ENCODE measurements at places on chromosomes 2 and 18.

DNA sequence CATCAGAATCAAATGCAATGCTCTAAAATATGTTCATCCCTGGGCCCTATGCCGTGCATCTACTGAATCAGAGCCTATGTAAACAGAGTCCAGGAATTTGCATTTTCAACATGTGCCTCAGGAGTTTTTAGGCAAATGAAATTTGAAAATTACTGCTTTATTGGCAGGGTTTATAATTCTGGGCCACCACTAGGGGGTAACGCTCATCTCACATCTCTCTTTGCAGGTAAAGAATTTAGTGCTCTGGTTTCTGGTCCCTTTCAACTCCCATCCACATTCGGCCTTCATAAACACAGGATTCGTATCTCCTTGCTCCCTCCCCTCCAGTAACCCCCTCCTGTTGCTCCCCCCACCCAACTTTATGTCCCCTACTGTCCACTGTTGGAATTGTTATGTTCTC, 49.3 kb downstream of the LYPD6B start:
- DNase-seq: no peak

GRCh38 chr2:195537811-195538210, 119.2 kb upstream of the SLC39A10 start:
- DNase-seq: no peak

- peak; percentile 27 for DNase-seq
These were observed 101.9 kb downstream of the NOL4 start for GRCh38 chr18:34122724-34123334.

DNA sequence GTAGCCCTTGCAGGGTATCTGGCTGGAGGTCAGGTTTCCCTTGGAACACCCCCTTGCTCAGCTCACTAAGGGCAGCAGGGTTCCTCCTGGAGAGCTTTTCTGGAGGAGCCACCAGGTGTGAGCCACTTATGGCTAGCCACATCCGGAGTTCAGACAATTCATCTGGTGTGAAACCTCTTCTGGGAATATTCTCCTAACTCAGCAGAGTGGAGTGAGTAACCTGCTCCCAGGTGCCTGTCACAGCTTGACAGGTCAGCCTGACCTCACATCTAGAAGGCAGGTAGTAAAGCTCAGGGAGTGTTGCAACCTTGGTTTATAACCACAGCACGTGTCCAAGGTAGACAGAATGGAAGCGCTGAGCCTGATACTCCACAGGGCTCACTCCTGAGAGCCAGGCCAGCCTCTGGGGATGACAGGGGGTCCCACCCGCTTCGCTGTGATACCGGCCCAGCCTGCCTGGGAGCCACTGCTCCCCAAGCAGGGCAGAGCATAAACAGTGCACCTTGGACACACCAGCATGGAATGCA, 62.6 kb upstream of the TGFA start:
- no peak for DNase-seq

DNA sequence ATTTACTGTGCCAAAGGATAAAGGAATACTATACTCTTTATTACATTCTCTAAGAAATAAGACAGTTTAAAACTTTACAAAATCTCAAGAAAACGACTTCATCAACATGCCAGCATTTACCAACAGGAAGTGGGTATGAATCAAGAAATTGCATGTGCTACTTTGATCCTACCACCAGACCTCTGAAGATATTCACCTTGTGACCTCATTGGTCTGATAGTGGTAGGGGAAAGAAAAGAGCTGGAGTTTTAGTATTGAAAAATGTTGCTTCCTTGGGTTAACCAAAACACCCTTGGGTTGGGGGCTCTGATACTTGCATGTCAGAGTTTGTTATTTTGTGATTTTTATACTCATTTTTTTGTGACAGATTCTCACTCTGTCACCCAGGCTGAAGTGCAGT, 84.1 kb upstream of the LPIN2 start:
- no peak for DNase-seq

GRCh38 chr18:44685296-44685695, 4.6 kb downstream of the SETBP1 start:
- no peak for DNase-seq

GRCh38 chr2:94873362-94874276, 2.4 kb downstream of the TEKT4 start:
- no peak for DNase-seq

DNA sequence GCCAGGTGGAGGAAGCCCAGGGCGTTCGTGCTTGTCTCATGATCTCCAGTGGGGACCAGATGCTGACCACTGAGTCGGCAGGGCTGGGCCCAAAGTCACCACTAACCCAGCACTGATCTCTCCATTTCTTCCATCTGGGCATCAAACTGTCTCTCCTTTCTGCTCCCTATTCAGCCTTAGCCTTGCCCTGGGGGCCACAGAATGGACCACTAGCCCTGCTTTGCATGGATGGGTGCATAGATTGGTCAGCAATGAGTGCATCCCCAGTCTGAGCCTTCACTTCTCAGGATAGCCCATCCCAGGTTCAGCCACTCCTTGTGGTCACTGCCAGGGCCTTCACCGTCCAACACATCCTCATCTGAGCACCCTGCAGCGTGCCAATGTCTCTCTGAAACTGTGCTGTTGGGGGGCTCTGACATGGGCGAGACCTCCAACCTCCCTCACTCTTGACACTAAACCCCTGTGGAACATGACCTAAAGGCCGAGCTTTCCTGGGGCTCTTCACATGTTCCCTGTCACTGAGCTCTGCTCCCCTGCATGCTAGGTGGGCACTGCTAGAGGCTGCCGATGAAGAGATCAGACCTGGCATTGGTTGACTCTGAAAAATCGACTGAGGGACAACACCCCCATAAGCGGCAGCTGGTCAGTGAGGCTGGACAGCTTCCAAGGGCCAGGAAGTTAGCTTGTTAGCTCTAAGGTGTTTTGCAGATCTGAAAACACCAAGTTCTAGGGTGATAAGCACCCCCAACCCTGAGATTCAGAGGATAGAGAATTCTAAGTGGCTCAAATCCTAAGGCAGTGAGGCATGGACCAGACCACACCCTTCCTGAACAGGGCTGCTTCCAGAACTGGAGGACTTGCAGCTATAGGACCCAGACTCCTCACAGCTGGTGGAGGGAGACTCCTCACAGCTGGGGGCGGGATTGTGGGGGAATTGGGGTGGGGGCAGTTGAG, 61.7 kb downstream of the HS1BP3 start:
- no peak for DNase-seq

- no peak for DNase-seq
These were observed 632.2 kb downstream of the SLC4A3 start for GRCh38 chr2:220259662-220260061.

DNA sequence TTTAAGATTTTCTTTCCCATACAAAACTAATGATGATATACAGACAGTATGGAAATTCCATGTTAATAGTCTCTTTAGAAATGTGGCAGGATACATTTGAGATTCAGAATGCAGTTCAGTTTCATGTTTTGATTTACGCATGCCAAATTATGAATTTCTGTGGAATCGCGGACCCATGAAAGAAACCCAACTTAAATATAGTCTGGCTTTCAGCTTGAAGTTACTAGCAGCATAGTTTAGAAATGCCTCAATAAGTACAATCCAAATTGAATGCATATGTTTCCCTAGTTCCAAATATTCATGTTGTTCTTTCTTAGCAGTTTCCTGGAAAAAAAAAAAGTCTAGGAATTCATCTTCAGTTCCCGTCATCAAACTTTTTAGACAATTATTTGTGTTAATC, 164.1 kb upstream of the RASGRP3 start:
- no peak for DNase-seq

GRCh38 chr2:210586381-210586780, 30.0 kb downstream of the CPS1 start:
- no peak for DNase-seq

- no peak for DNase-seq
These were observed 1005.4 kb upstream of the DDX18 start for GRCh38 chr2:116809109-116809508.

GRCh38 chr2:5176764-5177163, 515.4 kb upstream of the SOX11 start:
- DNase-seq: no peak

DNA sequence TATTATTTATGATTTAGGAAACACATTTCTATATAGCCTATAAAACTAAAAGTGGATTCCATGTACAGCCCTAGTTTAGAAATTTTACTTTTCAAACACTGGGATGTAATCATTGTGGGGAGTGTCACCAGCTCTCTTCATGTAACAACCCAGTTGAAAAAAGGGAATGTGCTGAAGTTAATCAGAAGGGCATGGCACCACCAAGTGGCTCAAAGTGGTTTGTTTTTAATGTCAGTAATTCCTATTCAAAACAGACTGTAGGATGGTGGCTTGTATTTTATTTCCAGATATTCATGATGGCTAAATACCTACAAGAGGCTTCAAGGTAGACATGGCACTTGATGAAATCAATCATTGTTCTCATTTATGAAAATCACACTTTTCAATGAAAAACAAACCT, 58.1 kb upstream of the TMEM182 start:
- DNase-seq: no peak

DNA sequence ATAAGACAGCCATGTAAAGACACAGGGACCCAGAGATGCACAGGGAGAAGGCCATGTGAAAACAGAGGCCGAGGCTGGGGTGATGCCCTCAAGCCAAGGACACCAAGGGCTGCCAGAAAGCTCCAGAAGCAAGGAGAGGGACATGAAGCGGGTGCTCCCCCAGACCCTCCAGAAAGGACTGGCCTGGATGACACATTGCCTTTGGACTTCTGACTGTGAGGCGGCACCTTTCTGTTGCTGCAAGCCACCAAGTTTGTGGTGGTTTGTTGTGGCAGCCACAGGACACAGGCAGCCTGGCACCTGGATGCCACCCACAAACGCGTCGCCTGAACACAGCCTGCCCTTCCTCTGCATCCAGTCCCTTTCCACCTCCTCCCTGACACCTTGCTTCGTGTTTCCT, 67.1 kb downstream of the RHOB start:
- no peak for DNase-seq

GRCh38 chr2:96801786-96802595, 14.1 kb upstream of the CNNM3 start:
- no peak for DNase-seq

DNA sequence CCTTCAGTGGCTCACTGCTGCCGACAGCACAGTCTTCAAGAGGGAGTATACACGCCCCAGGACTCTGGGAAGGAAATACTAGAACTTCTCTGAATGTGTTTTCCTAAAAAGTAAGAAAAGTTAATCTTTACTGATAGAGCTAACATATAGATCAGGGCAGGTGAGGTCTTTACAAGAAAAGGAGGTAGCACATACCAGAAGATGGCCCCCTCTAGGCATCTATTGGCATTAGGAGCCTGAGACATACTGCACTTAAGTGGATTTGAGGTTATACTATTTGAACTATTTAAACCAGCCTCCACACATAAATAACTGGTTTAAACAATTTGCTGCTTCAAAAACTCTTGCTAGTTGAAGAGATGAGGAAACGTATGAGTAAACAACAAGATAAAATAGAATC, 406.1 kb downstream of the SETBP1 start:
- no peak for DNase-seq

GRCh38 chr18:43620936-43621335, 343.6 kb upstream of the SYT4 start:
- DNase-seq: no peak

- DNase-seq: no peak
These were observed 65.0 kb downstream of the TRAPPC8 start for GRCh38 chr18:31877900-31878299.

GRCh38 chr18:59419386-59419785, 60.3 kb upstream of the LMAN1 start:
- DNase-seq: no peak

- DNase-seq: no peak
These were observed 25.9 kb downstream of the RAMP1 start for GRCh38 chr2:237885111-237885930.

DNA sequence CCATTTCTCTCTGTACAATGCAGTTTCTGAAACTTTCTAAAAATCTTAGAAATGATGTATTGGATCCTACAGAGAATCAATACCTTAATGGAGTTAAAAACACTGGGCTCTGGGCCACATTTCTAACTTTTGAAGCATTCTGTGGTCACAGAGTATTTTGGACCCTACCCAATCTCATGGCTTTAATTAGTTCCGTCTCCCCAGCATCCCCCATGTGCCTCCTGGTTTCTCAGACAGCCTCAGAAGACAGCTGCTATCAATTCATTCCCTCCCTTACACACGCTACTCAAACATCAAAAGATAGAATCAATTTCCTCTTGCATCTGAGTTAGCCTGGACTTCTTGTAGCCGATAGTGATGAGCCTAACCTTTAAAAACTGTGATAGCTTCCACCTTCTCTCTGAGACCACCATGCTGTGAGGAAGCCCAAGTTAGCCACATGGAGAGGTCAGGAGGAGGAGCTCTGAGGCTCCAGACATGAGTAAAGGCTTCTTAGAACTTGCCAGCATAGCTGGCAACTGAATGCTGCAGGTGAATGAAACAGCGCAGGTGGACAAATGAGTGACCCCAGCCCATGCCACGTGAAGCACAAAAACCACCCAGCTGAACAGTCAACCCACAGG, 10.4 kb downstream of the ADCY3 start:
- DNase-seq: no peak

DNA sequence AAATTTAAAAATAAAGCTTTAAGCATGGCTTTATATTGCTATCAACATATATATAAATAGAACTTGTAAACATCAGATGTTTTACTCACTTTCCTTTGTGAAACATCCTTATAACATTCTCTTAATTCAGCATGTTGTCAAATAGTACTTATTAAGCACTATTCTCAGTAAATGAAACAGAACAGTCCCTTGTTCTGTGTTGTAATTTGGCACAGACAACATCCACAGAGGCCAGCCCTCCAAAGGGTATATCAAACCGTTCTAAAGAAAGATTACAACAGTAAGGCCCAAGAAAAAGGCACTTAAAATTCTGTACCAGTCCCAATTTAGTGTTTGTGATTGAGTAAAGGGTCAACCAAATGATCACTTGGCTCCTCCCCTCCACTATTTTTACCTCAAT, 46.0 kb downstream of the GAREM1 start:
- DNase-seq: no peak

DNA sequence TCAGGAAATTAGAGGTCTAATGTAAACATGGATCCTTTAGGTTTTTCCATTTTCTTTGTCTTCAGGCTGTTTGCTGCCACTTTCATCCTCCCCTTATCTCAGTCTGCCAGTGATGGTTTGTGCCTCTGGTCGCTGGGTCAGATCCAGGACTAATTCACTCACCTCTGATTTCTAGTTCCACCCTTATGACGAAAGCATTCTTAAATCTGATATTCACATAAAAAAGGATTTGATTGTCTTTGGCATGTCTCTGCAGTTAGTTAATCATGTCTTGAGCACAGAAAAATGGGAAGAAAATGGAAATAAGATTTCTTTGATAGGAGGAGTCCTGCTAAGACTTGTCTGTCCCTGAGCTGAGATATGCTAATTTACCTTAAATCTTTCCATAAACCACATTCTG, 4.6 kb downstream of the IL1RL1 start:
- no peak for DNase-seq
